ENCODE measurements at places on chromosomes 16 and 17.

- DNase-seq, result no peak
These were observed 201.2 kb upstream of the HSBP1 start for GRCh38 chr16:83606486-83607030.

GRCh38 chr17:12229335-12229734 is 208.7 kb downstream of the MAP2K4 start:
- DNase-seq, result no peak

GRCh38 chr16:70467113-70467512 is 12.7 kb downstream of the FCSK start:
- DNase-seq, result no peak

GRCh38 chr16:20411055-20411454 is 1.7 kb downstream of the ACSM5 start:
- DNase-seq, result no peak

Measured in stimulated activated CD4-positive, alpha-beta T cell treated with anti-CD3 and anti-CD28 coated beads, TNF-alpha, amount 100 ng/mL, for 48 hours (primary cell).